Peyer's patch (tissue), 4 donors: ENCODE measurements at places on chromosomes 16 and 17.

DNA sequence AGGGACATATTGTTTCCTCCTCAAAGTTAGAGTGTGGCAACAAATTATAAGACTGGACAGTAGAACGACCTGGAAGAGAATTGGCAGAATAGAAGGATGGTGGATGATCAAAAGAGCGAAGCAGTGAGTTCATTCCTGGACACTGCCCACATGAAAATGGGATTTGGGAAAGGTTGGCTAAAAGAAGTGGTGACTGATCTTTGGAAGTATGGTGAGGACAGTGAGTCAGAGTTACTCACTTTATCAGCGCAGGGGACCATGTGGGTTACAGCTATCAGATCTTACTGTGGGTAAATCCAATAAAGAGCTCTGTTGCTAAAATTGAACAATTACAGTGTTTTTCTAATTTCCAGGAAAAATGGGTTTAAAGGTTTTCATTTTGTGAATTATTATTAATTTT, 2.7 kb upstream of the TANC2 start:
- DNase-seq, result no peak

DNA sequence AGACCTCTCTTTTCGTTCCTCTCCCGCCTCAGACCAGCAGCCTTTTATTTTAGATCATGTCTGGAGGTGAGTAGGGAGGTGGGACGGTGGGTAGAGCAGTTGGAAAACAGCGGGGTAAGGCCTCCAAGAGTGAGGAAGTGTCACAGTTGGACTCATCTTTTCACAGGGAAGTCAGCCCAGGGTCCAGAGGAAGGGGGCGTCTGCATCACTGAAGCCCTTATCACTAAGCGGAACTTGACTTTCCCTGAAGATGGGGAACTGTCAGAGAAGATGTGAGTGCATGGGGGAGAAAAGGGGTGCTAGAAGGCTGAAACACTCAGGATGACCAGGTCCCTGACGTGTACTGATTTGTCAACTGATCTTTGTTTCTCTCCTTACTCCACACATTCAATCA, 461 bp downstream of the LRRC46 start:
- no peak for DNase-seq

GRCh38 chr17:39169101-39169500, 3.1 kb upstream of the ARL5C start:
- DNase-seq, result no peak

GRCh38 chr17:79216826-79217225, 142.2 kb downstream of the ENGASE start:
- DNase-seq, result no peak

DNA sequence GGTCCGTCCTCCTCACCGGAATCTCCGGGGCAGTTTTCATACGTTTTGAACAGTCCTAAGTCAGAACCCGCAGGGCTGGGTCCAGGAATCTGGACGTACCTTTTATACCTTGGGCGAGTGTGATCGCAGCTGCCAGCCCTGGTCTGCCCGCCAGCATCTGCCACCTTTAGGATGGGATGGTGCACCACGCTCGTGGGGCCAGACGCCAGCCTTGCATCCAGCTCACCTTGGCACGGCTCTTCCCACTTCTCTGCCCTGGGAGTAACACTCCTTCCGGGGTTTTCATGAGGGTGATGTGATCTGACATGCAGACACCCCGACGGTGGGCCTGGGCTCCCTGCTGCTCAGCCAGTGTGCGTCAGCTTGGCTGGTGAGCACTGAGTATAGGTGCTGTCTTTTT, 66.6 kb upstream of the ZNF469 start:
- DNase-seq, result no peak
